ENCODE measurements at places on chromosomes 16 and 17.

GRCh38 chr17:59641799-59642484, 22.2 kb downstream of the CLTC start:
- no peak for DNase-seq

- DNase-seq: peak; percentile 27
Measured at GRCh38 chr17:40551879-40552768, 13.1 kb downstream of the CCR7 start.

DNA sequence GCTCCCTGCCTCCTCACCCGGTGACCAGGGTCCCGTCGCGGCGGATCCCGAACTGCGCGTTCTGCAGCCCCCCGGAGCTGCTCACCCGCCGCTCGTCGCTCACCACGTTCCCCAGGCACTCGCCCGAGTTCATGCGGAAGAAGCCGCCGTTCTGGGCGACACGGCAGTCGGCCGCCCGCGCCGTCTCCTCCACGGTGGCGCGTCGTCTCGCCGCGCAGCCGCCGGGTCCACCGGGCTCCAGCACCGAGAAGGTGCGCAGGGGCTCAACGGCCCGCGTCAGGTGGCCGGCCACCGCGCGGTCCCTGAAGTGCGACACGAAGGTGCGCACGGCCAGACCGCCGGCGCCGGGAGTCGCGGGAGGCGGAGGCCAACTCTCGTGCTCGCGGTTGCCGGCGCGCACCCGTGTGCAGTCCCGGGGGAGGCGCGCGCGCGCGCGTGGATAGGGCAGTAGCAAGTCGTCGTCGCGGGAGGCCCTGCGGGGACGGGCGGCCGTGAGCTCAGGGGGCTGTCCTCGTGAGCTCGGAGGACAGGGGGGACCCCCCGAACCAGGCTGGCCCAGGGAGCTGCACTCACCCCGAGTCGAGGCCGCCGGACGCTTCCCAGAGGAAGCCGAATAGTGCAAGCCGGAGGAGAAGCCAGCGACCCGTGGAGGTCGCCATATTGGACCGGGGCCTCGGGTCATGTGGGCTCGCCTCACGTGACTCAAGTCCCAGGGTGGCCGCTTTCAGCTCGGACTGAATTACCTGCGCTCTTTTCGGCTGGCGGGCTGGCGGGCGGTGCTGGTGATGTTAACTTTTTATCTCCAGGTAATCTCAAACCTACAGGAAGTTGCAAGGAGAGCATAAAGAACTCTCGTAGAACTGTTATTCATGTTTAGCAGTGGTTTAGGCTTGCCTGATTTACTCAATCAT, at the start of gene NAGPA:
TSS of gene NAGPA (minus strand) at position 680 of the 911 bp plus-strand sequence. CDS start at position 659, 21 bp downstream.
- peak; percentile 83 for DNase-seq

DNA sequence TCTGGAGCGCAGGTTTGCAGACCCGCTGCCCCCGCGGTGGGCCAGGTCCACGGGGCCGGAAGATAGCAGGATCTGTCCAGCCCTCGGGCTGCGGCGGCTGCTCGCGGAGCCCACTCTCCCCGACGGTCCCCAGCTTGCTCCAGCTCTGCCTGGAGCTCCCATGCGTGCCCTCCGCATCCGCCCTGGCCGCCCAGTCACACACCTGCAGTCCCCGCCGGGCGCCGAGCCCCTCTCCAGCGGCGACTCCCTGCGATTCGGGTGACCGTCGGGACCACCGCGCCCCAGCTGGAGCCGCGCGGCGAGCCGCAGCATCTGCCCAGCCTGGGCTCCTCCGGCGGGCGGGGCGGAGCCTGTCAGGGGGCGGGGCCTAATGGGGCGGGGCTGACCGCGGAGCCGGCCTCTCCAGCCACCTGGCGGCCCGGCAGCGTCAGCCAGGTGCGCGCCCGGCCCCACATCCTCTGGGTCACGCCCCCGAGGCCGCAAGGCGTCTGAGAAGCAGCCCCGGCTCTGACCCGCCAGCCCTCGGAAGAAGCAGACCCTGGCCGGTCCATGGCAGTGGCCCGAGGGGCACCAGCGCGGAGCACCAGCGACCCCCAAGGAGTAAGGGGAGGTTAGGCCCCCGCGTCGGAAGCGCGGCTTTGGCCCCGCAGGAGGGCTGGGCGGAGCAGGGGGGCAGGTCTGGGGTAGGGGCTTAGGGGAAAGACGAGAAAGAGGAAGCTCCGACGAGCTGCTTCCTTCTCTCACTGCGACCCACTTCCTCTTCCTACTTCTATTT, at the start of gene PIK3R5:
TSS of gene PIK3R5 (minus strand) at position 314 of the 775 bp plus-strand sequence. CDS start 54,213 bp downstream, outside the sequence.
- DNase-seq: peak; percentile 87

DNA sequence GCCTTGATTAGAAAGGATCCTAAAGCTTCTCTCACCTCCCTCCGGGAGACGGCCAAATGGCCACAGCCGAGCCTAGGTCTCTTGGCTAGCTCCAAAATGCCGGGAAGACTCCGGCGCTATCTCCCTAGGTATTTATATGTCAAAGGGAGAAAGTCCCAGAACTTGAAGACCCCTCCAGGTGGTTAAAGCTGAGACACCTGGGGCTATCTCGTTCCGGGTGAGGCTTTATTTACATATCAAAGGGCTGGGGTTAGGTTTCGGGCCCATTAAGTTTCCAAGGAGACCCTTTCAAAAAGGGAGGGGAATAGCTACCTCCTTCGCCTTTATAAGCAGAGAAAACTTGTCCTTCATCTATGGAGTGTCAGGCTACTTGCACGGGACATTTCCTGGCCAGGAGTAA, 70.9 kb upstream of the KIFC3 start:
- no peak for DNase-seq

DNA sequence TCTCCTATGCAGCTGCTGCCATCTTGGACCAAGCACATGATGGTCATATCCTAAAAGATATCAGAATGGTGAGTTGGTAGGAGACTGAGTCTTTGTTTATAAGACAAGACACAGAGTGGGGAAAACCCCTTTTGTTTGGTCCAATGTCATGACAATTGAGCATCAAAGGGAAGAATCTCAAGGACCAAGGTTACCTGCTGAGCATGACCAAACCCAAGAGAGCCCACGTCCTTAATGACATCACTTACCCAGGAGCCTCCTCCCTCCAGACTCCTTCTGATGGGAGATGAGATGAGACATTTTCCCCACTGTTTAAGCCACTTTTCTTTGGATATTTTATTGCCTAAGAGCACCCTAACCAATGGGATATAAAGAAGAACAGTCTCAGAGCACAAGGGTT, 478.1 kb downstream of the NPIPA7 start:
- no peak for DNase-seq

GRCh38 chr17:73337330-73337710, 25.5 kb upstream of the CDC42EP4 start:
- no peak for DNase-seq

DNA sequence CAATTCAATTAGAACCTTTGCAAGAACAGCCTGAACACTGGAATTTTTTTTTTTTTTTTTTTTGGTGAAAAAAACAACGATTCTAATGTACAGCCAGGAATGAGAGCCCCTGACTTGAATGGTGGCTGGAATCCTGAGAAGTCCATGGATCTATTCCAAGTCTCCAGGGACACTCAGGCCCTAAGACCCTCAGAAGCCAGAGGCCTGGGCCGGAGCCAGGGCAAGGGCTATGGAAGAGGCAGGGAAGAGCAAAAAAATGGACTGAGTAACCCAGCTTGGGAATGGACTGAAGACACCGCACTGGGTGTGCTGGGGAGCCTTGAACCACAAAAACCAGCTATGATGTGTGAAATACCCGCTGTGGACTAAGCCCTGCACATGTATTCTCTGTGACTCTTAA, 60.3 kb upstream of the LHX1 start:
- DNase-seq: no peak

DNA sequence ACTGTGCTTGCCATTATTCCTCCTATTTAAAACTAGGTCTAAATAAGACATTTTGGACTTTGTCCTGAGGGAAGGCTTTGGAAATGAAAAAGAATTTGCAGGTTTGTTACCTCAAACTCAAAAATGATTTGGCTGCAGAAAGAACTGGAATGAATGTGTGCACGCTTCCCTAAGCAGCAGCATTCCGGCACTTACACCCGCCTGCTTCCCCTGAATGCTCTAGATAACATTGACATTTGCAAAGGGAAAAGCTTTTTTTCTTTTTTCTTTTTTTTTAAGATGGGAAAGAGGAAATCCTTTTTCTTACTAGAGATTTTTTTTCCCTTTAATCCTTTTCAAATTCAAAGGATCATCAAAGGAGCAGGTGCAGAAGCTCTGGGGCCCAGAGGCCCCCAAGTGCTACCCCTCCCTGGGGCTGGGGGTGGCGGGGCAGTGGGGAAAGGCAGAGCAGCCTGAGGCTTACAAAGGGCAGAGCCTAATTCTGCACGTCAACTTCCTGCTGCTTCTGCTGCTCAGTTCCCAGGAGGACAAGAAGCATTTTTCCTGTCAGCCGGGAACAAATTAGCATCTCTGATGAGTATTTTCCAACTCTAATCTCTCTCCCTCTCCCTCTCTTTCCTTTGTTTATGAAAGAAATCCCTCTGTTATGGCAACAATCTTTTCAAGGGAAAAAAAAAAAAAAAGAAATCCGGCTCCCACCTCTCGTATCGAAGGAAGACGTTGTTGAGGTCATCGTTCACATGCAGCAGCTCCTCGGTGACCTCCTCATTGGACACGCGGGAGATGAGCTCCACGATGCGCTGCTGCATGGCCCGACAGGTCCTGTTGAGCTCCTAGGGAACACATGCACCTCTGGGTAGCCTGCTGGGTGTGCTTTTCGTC, 32.1 kb upstream of the SREBF1 start:
- DNase-seq: no peak

DNA sequence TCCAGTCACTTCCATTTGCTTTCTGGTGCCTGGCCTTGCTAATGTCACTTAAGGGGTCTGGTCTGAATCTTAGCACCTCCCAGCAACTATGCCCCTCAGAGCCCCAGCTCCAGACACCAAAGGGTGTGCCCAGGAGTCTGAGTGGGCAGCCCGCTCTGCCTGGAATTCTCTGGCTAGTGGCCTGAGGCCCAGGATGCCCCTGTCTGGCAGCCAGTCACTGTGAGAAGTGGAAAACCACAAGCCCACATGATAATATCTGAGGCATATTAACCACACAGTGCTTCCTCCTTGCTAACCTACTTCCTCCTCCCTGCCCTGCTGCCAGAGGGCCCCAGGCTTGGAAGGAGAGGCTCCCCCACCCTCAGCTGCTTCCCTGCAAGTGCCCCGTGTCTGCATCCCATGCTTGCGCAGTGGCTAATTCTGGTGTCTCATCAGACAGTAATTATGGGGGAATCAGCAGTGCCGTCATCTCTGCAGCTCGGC, 14.0 kb downstream of the SRCIN1 start:
- no peak for DNase-seq

GRCh38 chr16:77212741-77213541, 13.7 kb downstream of the SYCE1L start:
- DNase-seq: peak; percentile 74

- no peak for DNase-seq
Measured at GRCh38 chr16:89965447-89966225, 17.1 kb downstream of the DEF8 start.

DNA sequence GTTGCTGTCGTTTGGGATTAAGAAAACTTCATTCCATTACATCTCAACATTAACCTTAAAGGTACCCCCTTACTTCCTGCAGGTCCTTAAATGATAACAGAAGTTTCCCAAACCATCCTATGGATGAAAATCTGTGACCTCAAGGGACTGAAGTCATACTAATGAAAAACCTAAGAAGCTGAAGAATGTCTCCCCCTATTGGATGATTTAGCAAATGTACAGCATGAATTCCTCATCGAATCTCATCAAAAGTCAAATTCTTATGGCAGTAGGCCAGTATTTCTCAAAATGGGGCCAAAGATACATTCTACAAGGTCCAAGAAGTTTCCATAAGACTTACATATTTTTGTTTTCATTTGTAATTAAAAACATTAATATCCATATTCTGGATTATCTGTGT, 13.5 kb downstream of the SCO1 start:
- DNase-seq: no peak

- no peak for DNase-seq
Measured at GRCh38 chr17:50128441-50129352, 1.3 kb downstream of the SAMD14 start.

DNA sequence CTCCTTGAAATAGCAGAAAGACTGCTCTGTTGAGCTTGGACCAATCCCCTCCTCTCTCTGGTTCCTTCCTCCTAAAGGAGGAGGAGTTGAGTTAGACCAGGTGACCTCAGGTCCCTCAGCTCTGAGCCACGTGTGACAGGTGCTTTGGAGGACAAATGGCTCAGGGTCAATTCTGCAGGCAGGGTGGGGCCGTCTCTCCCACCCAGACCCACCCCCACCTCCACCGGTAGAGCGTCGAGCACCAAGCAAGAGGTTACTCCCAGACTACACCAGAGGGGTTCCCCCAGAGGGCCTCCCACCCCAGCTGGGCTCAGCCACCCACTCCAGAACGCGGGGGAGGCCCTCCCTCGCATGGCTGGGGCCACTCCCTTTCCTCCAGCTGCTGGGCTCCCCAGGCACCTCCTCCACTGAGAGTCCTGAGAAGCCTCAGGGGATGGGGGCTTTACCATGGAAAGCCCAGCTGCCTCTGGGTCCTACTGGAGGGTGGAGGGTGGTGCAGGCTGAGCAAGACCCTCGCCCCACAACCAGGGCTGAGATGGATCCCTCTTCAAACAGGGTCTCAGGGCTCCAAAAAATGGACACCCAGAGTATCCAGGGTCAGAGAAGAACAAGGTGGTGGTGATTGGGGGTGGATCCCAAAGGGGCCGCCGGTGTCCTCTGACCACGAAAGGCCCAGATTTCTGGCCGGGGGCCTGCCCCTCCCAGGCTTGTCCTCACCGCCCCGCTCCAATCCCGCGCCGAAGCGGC, 7.6 kb downstream of the MYO1C start:
- DNase-seq: peak; percentile 53

GRCh38 chr17:32558997-32559650, 72.3 kb downstream of the CDK5R1 start:
- DNase-seq: no peak

DNA sequence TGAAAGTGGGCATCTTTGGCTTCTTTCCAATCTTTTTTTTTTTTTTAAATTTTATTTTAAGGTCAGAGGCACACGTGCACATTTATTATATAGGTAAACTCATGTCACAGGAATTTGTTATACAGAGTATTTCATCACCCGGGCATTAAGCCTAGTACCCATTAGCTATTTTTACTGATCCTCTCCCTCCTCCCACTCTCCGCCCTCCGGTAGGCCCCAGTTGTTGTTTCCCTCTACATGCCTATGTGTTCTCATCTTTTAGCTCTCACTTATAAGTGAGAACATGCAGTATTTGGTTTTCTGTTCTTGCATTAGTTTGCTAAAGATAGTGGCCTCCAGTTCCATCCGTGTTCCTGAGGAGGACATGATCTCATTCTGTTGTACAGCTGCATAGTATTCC, 108.5 kb downstream of the CYB561 start:
- DNase-seq: no peak

DNA sequence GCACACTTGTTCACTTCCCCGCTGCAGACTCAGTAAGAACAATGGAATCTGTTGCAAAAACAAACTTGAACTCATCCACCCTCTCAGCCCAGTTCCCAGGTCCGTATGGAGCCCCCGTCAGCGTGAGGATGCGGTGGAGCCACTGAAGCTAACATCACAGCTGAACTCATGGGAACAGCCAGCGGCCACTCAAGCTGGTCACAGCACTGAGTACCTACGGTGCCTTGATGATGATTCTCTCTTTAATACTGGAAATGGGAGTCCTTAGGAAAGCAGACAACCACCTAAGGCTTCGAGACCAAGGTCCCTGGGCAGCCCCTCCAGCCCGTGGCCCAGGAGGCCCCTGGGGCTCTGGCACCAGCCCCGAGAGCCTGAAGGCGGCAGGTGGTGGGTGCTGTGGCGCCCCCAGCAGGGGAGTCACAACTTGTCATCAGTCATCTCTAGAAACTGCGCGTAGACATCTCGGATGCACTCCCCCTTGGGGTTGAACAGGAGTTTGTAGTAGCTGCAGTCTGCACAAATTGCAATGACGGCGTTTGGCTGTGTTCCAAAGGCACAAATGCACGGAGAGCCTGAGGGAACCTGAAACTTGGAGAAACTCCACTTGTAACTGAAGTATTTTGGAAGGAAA, 31.0 kb upstream of the RHOT1 start:
- DNase-seq: peak; percentile 18

All from activated CD8-positive, alpha-beta memory T cell treated with anti-CD3 and anti-CD28 coated beads, Interleukin-2, amount 50 U/mL, for 4 hours (primary cell).